ENCODE measurements at places on chromosomes 7 and 10. TPM values are rescaled to one million over a fixed set of nuclear protein-coding genes. Genes with fewer than 3 reads are reported as not detected.

The CAMK2B gene
- 0.22 TPM for total RNA-seq

The PRPS1L1 gene
- not detected for total RNA-seq

The CCDC126 gene
- total RNA-seq, result 13.9 TPM

The RASSF4 gene
- 6.1 TPM for total RNA-seq

The PON3 gene
- not detected for total RNA-seq

The FAM237B gene
- not detected for total RNA-seq

The TDRD1 gene
- not detected for total RNA-seq

The ZNF775 gene
- 4.6 TPM for total RNA-seq

The CLDN4 gene
- not detected for total RNA-seq

The MRLN gene
- not detected for total RNA-seq

The GDF2 gene
- total RNA-seq, result not detected

The LIPN gene
- not detected for total RNA-seq

The ITPRID1 gene
- not detected for total RNA-seq

The UFSP1 gene
- 2.2 TPM for total RNA-seq

The PWWP2B gene
- total RNA-seq, result 9.1 TPM

The BICC1 gene
- total RNA-seq, result 0.20 TPM

The TES gene
- total RNA-seq, result 78.0 TPM

The HDAC9 gene
- 5.0 TPM for total RNA-seq

The FGFR2 gene
- not detected for total RNA-seq

The GNG11 gene
- 479 TPM for total RNA-seq

The PDZD7 gene
- total RNA-seq, result 0.44 TPM

The ZNF746 gene
- 12.2 TPM for total RNA-seq

The GPR26 gene
- total RNA-seq, result not detected

The IKZF1 gene
- total RNA-seq, result under 0.01 TPM

The PTPRN2 gene
- total RNA-seq, result 4.6 TPM

The AEBP1 gene
- total RNA-seq, result 19.8 TPM

The UCN3 gene
- total RNA-seq, result not detected

The DKK1 gene
- total RNA-seq, result 15.7 TPM

Data from lung microvascular endothelial cell (primary cell).